ENCODE measurements at places on chromosomes 2 and 18.

DNA sequence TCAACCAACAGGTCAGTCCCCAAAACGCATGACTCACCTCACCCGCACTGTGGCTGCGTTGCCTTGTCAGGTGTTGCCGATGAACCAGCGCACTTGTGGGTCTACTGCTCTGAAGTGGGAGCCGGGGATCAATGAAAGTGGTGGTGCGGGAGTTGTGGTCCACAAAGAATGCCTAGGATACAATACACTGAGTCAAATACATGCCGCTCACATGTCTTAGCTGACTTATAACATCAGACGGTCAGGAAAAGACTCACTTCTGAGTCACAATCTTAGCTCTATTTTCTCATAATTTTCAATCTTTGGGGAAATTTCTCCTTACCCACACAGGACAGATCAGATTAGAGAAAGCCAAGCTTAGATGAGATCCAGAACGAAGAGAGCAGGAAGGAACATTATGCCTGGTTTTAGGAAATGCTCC lies 107.1 kb upstream of the STK17B start:
- DNase-seq, result no peak

GRCh38 chr2:219484343-219485200 lies 14.1 kb upstream of the GMPPA start:
- no peak for DNase-seq

DNA sequence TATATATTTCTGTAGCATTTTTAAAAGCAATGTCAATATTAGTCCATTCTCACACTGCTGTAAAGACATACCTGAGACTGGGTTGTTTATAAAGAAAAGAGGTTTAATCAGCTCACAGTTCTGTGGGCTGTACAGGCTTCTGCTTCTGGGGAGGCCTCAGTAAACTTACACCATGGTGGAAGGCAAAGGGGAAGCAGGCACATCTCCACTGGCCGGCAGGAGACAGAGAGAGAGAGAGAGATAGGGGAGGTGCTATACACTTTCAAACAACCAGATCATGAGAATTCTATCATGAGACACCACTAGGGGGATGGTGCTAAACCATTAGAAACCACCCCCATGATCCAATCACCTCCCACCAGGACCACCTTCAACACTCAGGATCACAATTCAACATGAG lies 43.1 kb downstream of the CHMP3 start:
- DNase-seq, result no peak

DNA sequence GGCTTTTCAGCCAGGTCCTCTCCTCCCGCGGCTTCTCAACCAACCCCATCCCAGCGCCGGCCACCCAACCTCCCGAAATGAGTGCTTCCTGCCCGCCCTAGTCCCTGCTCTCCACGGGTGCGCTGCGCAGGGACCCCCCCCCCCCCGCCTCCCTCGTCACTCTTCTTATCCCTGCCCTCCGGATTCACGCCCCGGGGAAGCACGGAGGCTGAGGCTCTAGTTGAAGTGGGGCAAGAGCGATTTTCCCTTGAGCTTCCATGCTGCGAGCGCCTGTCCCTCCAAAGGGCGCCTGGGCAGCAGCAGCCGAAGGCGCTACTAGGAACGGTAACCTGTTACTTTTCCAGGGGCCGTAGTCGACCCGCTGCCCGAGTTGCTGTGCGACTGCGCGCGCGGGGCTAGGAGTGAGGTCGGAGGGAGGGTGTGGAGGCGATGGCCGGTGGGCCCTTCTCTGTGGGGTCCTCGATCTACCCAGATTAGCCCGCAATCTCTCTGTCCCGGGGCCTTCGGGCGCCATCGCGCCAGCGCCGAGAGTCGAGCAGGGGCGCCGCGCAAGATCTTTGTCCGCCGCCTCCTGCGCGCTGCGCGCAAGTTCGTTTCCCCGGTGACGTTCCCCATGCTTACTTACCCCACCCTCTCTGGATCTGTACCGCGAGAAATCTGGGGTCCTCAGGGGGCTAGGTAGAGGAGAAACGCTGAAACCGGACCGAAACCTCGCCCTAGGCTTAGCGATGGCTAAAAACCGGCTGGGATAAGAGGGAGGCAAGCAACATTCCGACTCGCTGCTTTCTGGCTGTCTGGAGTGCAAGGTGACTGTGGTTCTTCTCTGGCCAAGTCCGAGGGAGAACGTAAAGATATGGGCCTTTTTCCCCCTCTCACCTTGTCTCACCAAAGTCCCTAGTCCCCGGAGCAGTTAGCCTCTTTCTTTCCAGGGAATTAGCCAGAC lies 677 bp downstream of the GAD1 start:
- no peak for DNase-seq

DNA sequence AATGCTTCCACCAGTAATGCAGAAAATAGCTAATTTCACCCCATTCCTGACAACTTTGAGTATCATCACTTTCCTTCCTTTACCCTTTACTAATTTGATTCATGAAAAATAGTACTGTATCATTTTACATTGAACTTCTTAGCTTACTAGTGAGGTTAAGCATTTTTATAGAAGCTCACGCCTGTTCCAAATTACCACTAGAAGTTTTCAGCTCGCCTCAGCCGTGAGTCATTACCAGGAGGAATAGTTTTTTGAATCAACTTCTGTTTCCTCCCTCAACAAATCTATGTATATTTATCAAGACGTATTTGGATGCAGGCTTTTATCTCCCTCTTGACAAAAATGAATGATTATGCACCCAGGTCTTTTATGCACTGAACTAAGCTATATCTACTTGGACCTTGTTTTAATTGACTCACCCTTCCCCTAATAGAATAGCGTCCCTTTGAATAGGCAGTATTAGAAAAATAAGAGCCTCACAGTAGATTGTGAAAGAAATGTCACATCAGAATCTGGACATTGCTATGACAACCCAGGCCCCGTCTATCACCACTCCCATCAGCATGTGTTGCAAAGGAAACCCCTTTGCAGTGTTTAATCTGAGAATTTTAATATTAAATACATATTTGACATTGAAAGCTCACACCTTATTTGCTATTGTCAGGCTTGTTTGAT lies 207.4 kb upstream of the NRP2 start:
- DNase-seq, result no peak

- no peak for DNase-seq
Measured at GRCh38 chr18:45658756-45659155, 43.5 kb downstream of the SLC14A2 start.

DNA sequence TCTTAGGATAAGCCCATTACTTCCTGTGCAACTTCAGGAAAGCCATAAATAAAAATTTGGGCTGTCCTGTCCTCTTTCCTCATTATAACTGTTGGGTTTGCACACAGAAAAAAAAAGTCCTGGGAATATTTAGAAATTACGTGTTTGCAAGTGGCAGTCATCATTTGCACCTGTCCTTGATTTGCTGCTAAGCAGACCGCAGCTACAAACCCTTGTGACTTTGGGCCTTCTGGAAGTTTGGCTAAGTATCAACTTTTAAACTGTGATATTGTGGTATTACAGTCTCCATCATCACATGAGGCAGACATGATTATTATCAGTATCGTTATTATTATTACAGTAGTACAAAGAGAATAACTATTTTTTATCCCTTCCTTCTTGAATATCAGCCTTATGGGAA lies 260.7 kb upstream of the SESTD1 start:
- no peak for DNase-seq

Data from anterior cingulate cortex (tissue), 58 donors.